C1 segment of cervical spinal cord (tissue), 14 donors: ENCODE measurements at places on chromosomes 4 and X.

- no peak for DNase-seq
These were observed 8.1 kb upstream of the SRD5A3 start for GRCh38 chr4:55337944-55338343.

DNA sequence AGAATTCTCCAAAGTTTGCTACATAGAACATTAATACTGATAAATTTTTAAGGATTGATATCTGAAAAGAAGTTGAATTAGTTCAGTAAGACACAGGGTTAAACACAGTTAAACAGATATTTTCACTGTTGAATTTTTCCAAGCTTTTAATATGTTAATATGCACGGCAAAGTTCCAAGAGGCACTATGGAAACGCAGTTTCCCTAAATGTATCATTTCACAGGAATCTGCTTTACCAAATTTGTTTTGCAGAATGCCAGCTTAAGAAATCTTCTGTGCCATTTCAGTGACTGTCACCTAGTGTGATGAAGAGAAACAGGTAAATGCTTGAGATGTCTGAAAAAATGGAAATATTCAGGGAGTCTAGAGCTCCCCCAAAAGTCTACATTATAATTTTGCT lies 395.9 kb upstream of the GRIA3 start:
- no peak for DNase-seq

- DNase-seq: no peak
These were observed 28.2 kb downstream of the ODAPH start for GRCh38 chr4:75584067-75584466.

- DNase-seq: no peak
These were observed 55.3 kb upstream of the RAPGEF2 start for GRCh38 chr4:159047478-159048165.

GRCh38 chr4:71132486-71132885 lies 139.0 kb downstream of the DCK start:
- DNase-seq: no peak

GRCh38 chr4:81389720-81390119 lies 82.0 kb downstream of the RASGEF1B start:
- DNase-seq: no peak

DNA sequence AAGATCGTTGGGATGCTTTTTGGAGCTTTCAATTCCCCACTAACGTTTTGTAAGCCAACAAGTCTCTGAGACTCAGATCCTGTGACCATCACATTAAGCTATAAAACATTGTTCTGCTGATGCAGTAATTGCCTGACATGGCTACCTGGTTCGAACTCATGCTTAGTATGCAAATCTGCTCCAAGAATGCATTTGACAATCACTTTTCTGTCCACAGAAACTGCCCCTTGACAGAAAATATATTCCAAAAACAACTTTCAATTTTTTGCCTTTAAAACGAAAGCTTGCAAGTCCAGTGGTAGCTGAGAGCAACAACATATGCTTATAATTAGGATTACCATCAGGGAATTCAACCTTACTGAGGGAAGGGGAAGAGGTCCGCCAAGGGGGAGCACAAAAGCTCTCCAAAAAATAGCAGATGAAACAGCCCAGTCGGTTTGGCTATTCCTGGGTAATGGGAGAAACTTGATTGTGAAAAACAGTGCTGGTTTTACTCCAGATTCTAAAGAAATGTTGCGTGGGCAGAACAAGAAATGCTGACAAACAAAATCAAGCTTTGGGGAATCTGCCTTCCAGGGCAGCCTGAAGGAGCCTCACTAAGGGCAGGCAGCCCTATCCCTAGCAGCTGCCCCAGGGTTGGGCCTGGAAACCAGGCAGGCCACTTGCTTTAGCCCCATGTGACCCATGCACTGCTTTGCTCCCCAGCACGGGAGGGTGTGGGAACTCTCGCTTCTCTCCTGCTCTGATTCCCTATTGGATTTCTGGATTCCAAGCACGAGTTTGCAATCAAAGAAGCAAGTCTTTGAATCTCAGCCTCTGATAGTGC lies 160.7 kb upstream of the LDB2 start:
- no peak for DNase-seq
